ENCODE measurements at places on chromosomes 4 and X.

- DNase-seq: no peak
These were observed 622.9 kb downstream of the PCDH7 start for GRCh38 chr4:31343061-31343460.

- DNase-seq: no peak
These were observed 78.6 kb downstream of the MGST2 start for GRCh38 chr4:139744232-139744631.

DNA sequence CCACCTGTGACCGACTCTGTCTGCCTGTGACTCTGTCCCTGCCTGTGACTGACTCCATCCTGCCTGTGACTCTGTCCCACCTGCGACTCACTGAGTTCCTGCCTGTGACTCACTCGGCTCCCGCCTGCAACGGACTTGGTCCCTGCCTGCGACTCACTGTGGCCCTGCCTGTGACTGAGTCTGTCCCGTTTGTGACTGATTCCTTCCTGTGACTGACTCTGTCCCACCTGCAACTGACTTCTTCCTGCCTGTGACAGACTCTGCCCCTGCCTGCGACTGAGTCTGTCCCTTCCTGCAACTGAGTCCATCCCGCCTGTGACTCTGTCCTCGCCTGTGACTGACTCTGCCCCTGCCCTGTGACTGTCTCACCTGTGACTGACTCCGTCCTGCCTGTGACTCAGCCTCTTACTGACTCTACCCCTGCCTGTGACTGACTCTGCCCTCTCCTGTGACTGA lies 9.6 kb upstream of the UVSSA start:
- peak; percentile 53 for DNase-seq

DNA sequence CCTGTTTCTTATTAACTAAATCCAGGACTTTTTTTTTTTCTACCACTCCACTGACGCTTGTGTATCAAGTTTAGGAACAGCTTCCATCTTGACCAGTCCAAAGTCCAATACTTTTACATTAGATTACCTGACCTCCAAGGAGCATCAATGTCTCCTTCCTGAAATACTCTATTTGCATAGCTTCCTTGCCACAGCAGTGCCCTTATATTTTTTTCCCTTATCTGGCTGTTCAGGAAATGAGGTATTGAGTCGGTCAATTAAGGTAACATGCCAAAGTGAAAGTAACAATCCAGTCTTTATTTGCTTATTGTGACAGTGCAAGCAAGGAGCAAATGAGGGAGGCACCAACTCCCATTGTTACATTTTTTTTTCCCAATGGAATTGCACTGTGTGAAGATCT lies 730.8 kb upstream of the NDST4 start:
- no peak for DNase-seq

DNA sequence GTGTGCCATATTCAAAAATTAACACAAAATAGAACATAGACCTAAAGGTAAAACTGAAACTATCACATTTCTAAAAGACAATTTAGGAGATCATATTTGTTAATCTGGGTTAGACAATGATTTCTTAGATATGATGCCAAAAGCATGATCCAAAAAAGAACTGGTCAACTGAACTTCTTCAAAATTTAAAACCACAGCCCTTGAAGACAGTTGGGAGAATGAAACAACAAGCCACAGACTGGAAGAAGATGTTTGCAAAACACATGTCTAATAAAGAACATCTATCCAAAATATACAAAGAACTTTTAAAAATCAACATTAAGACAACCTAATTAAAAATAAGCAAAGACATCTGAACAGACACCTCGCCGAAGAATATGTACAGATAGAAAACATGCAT lies 19.5 kb downstream of the COMMD8 start:
- DNase-seq: no peak

- no peak for DNase-seq
These were observed 52.9 kb upstream of the WDFY3 start for GRCh38 chr4:85019411-85019810.

DNA sequence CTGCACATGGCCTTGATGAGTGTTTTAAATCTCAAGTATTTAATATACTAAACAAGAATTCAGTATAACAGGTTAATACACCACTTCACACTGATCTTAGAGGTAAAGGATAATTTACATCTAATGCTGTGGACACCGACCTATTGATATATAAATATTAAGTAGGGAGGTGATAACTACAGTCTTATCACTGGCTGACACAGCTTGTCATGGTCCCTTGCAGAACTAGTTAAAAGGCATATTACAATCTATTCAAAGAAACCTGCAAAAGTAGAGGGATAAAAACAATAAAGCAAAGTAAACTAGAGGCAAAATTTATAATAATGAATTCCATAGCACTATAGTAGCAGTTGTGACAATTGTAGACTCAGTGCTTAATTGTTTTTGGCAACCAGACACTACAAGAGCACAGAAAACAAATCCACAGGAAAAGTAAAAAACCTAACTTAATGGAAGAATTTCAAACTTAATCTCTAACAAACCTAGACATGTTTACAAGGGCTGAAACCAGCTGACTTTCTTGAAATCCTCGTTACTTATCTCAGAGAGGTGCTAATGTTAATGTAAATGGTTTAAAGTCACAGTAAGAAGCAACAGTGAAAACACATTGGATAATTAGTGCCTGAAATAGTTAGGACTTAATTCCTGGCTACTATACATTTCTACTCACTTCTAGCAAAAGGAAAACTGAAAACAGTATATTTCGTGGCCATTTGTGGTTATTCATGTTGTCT lies 25.0 kb downstream of the MFAP3L start:
- no peak for DNase-seq

GRCh38 chr4:26490111-26490959 lies at the start of gene CCKAR:
Gene CCKAR, minus strand, starts transcription at chr4:26490484. Its CDS starts 217 bp downstream, at chr4:26490267.
- peak; percentile 21 for DNase-seq

GRCh38 chr4:48137846-48138245 lies 3.8 kb upstream of the TXK start:
- no peak for DNase-seq

GRCh38 chr4:83599183-83599582 lies 63.3 kb downstream of the GPAT3 start:
- peak; percentile 63 for DNase-seq
